AG08396 (cell line): ENCODE measurements at places on chromosomes 1 and 21.

DNA sequence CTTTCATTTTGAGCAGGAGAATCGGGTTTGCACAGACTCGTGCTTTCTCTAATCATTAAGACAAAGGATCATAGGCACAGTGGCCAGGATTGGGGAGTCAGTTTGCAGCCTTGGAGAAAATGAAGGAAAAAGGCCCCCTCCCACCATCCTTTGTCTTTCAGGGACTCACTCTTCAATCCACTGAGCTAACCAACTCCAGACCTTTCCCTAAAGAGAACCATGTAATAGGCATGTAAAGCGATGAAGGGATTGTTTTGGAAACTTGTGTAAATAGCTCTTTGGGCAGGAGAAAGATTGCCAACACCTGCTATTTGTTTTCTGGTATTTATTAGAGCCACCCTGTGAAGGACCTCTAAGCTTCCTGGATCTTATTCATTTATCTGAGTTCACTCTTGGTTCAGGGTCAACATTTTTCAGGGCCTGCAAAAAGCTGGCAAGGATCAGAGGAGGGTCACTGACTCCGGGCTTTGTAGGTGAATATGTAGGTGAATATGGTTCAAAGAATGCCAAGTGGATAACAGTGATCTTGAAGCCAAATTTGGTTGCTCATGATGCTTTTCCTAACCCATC, 192.6 kb upstream of the FGGY start:
- no peak for DNase-seq

- DNase-seq, result peak; percentile 9
Measured at GRCh38 chr1:244865028-244865371, 657 bp upstream of the HNRNPU start.

DNA sequence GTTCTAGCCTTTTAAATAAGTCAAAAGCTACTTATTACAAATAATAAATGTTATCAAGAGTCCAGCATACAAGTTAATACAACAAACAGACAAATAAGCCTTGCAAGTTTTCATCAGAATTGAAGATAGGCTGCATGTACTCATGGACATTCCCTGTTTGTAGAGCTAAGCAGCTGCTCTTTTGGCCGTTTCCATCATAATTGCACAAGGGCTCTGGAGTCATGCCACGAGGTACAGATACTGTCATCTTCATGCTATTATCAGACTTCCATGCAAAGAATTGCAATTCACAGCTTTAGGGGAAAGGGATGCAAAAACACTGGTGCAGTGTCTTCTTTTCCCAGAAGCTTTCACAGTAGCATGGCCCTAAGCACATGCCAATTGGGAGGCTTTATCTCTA, 52.8 kb upstream of the TBX15 start:
- peak; percentile 38 for DNase-seq

- DNase-seq, result no peak
Measured at GRCh38 chr1:3730543-3731247, 21.6 kb upstream of the CCDC27 start.

GRCh38 chr1:40092241-40092640, 4.8 kb downstream of the PPT1 start:
- DNase-seq, result no peak

DNA sequence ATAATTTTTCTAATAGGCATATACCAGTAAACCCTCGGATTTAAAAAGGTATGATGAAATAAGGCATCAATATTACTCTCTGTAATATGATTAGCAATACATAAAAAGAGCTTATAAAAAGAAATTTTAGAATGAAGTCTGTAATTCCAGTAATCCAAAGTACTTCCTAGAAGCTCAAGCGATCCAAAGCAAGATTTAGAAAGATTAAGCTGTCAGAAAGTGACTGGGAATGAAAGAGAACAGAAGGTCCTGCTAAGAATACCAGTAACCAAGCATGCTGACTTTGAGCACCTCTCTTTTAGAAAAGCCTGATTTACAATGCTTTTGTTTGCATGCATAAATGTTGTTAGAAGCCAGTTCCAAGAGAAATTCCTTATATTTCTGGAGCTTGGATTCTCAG, 125.1 kb downstream of the GIPC2 start:
- DNase-seq, result no peak

DNA sequence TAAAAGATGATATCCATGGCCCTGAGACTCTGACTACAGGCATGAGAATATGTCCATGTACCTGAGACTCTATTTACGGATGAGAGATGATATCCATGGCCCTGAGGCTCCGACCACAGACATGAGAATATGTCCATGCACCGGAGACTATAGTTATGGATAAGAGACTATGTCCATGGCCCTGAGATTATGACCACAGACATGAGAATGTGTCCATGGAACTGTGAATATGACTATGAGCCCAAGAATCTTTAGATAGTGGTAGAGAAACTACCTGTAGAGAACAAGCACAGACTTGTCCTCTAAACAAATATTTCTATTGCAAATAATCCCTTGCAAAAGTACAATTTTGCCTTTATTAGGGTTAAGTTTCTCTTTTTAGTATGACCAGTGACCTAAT, 263.2 kb downstream of the PCP4 start:
- DNase-seq, result no peak

DNA sequence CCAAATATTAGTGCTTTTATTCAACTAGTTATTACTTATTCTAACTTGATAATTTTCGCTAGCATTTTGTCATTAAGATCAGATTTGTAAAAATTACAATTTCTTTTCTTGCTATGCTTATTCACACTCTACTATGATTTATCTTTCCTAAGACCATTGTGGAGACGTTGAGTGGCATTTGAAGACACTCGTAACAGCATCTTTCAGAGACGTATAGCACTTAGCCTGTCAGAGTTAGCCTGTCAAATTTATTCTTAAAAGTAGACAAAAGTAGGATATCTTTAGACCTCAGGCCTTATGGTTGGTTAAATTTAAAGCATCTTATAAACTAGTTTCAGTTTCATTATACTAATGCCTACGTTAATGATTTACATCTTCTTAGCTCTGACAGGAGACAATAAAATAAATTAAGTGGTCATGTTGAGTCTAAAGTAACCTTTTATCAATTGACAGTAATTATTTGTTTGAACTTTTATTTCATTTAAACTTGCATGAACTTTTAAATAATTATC, 1410.1 kb downstream of the MRPL39 start:
- no peak for DNase-seq

DNA sequence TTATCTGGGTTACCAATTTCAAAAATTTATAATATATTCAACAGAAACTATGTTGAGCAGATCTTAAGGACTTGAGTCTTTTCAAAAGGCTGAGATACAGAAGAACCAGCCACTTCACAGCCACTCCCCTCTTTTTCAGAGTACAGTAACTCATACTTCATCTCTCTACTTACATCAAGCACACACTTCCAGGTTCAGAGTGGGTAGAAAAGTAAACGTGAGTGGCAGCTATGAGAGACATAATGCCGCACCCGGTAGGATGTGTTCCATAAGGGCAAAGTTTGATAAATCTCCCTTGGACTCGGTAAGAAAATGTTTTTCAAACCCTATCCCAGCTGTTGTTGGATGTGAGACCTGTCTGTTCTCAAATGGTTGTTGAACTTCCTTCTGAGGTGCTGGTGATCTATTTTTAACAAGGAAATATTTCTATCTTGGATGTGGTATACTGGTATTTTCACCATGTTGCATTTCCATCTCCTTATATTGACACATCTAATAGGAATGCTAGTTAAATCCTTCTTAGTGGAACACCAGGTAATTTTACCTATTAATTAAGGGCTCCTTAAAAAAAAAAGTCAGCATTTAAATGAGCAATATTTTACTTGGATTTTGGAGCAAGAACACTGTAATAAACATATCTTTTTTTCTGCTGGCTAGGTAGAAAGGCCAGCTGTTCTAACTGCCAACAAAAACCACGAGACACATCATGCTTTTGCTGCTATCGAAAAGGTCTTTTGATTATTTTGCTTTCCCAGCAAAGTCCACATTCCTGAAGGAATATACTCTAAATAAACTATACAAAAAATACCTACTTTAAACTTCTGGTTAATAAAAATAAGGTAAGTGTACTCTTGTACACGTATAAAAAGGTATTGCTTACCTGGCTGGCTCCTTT, 28.2 kb downstream of the CNN3 start:
- no peak for DNase-seq

DNA sequence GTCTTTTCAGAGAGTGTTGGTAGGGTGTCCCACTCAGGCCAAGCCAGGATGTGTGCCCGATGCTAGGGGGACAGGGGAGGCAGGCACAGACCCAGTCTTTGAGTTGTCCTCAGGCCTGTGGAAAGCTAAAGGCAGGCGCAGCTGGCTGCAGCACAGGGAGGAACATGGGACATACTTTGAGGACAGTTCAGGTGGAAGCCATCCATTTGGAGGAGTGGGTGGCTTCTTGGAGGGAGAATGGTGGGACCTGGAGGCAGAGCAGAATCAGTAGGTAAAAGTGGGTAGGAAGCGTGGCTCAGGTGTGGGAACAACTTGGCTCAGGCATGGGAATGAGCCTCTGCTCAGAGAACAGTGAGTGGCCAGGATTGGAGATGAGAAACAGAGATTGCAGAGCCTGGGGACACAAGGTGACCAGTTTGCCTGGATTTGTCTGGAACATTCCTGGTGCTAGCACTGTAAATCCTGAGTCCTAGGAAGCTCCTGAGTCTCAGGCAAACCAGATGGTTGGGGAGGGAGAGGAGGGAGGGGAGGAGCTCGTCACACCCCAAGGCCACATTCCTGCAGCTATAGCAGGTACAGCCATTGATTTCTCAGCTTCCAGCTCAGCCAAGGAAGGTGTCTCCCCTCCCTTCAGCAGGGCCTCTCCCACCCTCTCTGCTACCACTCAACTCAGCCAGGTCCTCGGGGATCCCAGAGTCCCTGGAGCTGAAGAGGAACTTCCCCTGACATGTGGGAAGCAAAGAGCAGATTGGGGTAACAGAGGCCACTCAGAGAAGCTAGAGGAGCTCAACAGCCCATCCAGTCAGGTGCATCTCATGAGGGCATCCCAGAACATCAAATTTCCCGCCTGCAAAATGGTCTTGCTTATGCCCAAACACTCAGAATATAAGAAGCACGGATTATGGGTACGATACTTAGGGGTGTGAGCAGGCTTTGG, 65.2 kb upstream of the TINAGL1 start:
- no peak for DNase-seq

DNA sequence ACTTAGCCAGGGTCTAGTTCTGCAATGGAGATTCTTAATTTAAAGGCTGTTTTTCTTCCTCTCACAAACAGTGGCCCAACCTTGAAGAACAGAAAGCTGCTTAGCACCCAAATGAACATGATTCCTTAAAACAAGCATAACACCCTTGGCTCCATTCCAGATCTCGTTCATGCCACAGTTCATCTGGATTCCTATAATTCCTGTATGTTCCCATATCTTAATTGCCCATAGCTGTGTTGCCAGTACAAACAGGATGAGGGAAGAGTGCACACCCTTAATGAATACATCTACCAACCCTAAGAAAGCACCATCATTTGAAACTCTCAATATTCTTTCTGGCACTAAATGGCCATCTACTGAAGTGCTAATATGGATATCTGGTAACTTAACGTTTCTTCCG, 45.5 kb downstream of the TGFB2 start:
- no peak for DNase-seq
